Kidney glomerular epithelial cell (primary cell): ENCODE measurements at places on chromosomes 2 and 18.

GRCh38 chr2:240922245-240922981, 16.3 kb downstream of the CROCC2 start:
- no peak for DNase-seq

DNA sequence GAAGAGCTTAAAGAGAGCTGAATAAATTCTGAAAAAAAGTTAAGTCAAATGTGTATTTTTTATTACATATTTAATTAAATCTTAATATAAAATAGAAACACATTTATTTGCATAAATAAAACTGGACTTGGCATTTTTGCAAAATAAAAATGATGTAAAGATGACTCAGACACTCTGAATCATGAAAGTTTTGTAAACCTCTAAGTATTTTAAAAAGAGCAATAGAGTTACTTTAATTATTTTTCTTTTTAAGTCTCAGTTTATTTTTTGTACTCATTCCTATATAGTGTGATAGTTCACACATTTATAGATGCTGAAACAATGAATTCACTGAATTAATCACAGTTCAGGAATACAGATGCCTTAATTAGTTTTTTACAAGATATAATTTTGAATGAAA, 109.9 kb upstream of the DTNA start:
- no peak for DNase-seq

DNA sequence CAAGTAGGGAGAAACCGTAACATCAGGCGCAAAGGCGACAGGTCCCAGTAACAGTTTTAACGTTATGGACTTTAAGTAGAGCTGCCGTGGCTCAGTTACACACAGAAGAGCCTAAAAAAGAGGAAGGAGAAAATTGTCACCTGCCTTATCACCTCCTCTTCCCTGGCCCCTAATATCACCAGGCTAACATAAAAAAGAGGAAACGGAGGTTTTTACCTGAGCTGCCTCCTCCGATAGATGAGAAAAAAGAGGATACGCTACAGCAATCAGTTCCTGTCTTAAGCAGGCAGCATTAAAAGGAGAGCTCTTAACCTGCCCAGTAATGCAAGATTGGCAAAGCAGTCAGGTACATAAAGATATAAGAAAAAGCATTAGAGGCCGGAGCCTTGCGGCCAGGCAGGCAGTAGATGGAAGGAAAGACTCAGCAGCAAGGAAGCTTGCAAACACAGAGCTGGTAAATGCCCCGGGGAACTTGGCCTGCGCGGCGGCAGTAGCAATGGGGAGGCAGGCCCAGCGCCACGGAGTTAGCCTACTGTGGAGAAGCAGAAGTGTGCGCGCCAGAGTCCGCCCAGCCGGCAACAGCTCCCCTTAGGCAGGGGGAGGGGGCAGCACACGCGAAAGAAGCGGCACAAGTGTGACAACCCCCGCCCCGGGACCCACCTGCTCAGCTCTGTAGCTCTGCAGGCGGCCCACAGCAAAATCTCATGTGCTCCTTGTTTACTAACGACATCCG, 116.3 kb upstream of the SCN7A start:
- DNase-seq, result no peak

DNA sequence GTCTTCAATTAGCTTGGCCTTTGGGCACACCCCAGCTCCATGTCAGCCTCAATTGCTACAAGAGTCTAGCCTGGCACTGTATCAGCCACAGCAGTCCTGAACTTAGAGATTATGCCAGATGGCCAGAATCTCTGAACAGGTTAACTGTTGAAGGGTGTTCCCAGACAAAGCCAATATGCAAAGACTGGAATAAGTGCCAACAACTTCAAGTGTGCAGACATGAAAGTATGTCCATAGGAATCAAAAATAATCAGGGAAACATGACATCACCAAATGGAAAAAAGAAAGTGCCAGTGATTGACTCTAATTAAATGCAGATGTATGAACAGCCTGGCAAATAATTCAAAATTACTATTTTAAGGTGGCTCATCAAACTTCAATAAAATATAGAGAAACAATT, 98.5 kb upstream of the DOCK10 start:
- no peak for DNase-seq

GRCh38 chr2:192145496-192145895, 49.2 kb downstream of the TMEFF2 start:
- DNase-seq, result no peak

DNA sequence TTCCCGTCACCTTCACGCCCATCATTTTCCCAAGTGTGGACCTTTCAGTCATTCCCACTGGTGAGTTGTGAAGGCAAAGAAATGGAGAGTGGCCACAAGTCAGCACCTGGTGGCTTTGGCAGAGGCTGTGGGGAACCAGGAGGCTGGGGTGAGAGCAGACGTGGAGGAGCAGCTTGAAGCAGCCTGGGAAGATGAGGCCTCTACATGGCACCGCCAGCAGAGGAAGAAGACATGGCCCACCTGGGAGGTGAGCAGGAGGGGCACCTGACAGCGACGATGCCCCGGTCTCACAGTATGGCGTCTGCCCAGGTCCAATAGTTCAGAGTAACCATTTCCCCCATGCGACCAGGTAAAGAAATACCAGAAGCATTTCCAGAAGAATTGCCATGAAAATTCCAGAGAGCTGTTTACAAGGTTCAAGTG, 69.0 kb downstream of the TPO start:
- DNase-seq, result no peak

- DNase-seq, result no peak
Observed at GRCh38 chr18:23033056-23033455, 99.9 kb downstream of the RBBP8 start.

DNA sequence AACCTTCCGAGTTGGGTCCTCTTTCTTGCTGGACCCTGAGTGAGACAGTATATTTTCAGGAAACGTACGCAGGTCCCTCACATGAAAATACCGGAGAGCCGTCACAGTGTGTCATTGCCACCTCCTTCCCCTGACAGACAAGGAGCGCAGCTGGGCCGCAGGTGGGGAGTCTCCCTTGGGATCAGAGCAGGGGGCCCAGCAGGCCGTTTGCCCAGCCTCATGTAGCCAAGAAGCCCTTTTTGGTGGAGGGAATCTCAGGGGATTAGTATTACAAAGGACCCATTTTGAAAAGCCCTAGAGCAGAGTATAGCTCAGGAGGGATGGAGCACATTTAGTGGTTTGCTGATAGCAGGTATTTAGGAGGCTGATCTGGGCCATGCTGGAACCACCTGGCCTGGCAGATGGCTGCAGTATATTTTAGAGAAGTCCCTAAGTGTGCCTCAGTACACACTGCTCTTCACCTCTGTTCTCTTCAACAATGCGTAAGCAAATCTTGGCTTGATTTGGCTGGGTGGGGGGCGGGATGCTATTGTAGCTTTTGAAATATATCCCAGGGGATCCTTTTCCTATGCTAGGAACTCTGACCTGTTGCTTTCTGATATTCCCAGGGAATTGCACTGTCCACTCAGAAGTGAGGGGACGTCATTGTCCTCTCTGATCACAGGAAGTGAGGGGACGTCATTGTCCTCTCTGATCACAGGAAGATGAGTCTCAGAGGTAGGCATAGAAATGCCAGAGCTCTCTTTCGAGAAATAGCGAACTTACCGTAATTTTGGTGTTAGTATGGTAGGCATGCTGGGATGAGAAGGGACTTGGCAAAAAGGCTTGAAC, 171.9 kb downstream of the HRH4 start:
- no peak for DNase-seq

GRCh38 chr2:54092940-54093339, 22.5 kb upstream of the ACYP2 start:
- DNase-seq, result no peak

DNA sequence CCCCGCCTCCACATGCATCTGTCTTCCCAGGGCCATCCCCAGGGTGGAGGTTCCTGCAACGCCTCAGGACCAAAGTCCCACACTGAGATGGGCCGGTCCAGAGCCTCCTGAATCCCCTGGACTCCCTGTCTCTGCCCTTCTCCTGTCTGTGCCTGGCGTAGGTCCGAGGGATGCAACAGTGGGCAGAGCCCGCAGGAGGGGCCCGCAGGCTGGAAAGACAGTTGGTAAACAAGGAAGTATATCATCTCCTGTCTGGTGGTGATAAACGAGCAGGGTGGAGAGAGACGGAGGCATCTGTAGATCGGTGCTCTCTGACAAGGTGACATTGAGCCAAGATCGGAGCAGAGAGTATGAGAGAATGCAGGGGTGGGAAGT, 72.6 kb upstream of the RAB6C start:
- no peak for DNase-seq

GRCh38 chr18:7133181-7133580, 15.6 kb upstream of the LAMA1 start:
- no peak for DNase-seq

DNA sequence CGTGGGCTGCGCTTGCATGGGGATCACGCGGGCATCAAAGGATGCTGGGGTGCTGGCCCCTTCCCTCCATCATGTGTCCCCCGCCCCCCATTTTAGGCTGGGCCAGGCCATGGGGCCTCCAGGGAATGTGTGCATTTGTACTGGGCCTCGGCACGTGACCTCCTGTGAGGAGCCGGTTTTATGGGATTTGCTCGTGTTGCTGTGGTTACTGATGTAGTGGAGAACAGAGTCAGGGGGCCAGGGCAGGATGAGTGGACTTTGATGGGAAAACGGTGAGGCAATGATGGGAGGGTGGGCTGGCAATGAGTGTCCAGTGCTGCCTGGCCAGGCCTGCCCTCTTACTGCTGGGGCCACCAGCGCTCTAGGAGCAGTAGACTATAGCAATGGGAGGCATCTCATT, 257.7 kb downstream of the LOXHD1 start:
- no peak for DNase-seq

GRCh38 chr2:20618886-20619521, 31.9 kb downstream of the HS1BP3 start:
- no peak for DNase-seq

GRCh38 chr2:27655155-27655951, 8.1 kb downstream of the SUPT7L start:
- DNase-seq, result peak; percentile 17

GRCh38 chr2:176924909-176925534, 287.6 kb upstream of the HNRNPA3 start:
- DNase-seq, result no peak

- DNase-seq, result no peak
Observed at GRCh38 chr2:48715956-48716355, 39.6 kb downstream of the LHCGR start.

DNA sequence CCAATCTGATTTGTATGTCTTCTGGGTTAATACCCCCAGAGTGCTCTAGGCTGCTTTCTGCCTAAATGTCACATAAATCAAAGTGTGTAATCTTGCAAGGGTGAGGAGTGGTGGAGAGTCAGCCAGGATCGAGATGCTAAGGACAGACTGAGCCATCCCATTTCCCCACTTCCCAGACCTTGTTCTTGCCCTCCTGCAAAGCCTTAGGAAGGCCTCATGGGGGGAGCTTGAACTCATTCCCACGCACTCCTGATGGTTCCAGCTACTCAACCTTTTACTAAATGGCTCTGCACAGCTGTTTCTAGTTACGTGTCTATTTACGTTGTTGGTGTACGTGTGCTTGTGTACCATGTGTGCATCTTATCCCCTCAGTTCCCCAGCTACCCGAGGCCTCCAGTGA, 423.6 kb upstream of the TNP1 start:
- DNase-seq, result no peak

DNA sequence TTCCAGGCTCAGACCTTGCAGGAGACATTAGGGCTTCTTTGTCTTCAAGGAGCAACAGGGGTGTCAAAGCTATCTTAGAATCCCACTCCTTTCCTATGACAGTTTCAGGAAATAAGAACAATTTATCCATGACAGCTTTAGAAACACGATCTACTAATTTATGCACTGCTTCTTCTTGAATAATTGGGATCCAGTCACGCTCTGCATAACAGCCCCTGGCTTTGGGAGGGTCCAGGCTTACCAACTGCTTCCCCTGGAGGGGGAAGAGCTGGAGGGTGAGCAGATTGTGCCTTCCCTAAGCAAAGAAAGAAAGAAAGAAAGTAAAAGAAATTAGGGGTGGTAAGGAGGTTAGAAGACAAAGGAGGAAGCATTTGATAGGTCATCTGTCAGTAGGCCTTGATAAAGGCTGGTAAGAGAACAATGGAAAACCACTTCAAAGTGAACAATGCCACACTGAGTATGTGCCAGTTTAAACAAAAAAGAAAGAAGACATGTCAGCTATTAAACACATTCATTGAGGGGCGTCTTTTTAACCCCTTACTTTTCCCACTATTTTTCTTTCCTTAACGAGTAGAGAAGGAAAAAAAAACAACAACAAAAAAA, 327.6 kb downstream of the DCC start:
- no peak for DNase-seq

DNA sequence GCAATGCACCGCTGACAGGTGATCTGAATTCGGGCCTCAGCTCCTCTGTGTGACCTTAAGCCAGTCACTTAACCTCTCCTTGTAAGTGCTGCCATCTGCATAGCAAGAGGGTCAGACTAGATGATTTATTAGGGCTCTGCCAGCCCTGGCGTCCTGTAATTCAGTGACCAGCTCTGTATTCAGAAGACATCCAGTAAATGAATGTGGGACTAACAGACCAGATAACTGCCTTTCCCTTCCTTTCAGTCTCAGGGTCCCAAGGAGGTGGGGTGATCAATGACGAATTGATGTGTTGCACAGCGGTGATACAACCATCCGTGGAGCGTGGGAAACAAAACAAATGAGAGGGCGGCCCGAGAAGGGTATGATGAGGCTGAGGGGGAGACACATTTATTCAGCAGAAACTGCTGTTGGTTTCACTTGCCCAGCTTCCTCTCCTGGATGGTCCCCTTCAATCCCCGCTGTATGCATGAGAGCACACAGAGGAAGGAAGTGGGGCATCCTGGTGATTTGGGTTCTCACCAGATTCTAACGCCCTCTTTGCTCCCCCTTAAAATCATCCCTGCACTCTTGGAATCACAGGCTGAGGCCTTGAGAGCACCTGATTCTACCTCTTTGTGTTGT, 92.8 kb downstream of the VIT start:
- no peak for DNase-seq

- DNase-seq, result no peak
Observed at GRCh38 chr2:155997538-155997937, 335.0 kb downstream of the NR4A2 start.

- no peak for DNase-seq
Observed at GRCh38 chr18:29838556-29838955, 1204.0 kb downstream of the DSC3 start.

GRCh38 chr2:174902506-174903263, 102.5 kb downstream of the CHN1 start:
- no peak for DNase-seq

DNA sequence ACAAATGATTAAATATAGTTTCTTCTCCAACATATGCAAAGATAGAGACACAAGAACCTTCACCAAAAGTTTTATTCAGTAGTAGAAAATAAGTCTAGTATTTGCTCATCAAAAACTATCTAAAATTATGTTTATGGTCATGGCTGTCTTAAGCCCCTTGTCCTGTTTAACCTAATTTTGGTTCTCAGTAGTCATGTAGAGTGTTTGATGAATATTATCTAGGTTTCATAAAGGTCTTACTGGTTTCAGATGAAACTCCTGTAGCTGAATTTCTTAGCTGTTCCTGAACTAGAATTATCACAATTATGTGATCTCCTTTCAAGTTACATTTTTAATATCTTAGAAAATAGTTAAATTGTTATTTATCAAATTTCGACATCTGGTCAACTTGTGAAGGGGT, 228.0 kb upstream of the SPHKAP start:
- DNase-seq, result no peak

DNA sequence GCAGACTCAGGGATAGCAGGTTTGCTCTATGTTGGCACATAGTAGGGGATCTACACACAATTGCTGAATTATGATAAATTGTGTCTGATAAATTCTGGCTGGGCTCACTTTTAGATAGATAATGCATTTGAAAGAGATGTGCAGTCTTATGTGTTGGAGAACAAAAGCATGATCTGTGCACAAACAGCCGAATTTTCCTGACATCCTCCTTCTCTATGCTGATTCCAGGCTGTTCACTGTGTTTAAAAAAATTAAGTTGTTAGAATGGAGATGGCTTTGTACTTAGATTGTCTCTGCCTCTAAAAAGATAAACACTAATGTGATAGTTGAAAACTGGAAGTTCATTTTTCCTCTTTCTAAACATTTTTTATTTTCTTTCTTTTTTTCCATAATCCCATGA, 2.1 kb downstream of the CERS6 start:
- no peak for DNase-seq
